ENCODE measurements at places on chromosomes 2 and 18. TPM values are rescaled to one million over a fixed set of nuclear protein-coding genes. Genes with fewer than 3 reads are reported as not detected.

The CCDC138 gene
- 1.9 TPM for polyA plus RNA-seq

The EML4 gene
- polyA plus RNA-seq, result 26.2 TPM

The TCF23 gene
- polyA plus RNA-seq, result 56.1 TPM

The ARHGAP25 gene
- 13.7 TPM for polyA plus RNA-seq

The GALNT13 gene
- polyA plus RNA-seq, result 0.70 TPM

The MFSD2B gene
- polyA plus RNA-seq, result 0.02 TPM

The FEV gene
- not detected for polyA plus RNA-seq

The ANKRD30BL gene
- polyA plus RNA-seq, result 0.47 TPM

The TSGA10 gene
- 1.8 TPM for polyA plus RNA-seq

The UGT1A9 gene
- polyA plus RNA-seq, result not detected

The DTNA gene
- 30.4 TPM for polyA plus RNA-seq

The RUFY4 gene
- 0.57 TPM for polyA plus RNA-seq

The NTSR2 gene
- 0.53 TPM for polyA plus RNA-seq

The TUBB8B gene
- 2.9 TPM for polyA plus RNA-seq

The KATNAL2 gene
- 4.3 TPM for polyA plus RNA-seq

The AP1S3 gene
- 0.46 TPM for polyA plus RNA-seq

The RHOB gene
- 200 TPM for polyA plus RNA-seq

The ZNF892 gene
- 0.63 TPM for polyA plus RNA-seq

The MROH2A gene
- polyA plus RNA-seq, result not detected

The RPIA gene
- polyA plus RNA-seq, result 17.9 TPM

The OXER1 gene
- 0.37 TPM for polyA plus RNA-seq

The ALPP gene
- polyA plus RNA-seq, result not detected

The MAP3K19 gene
- 0.02 TPM for polyA plus RNA-seq

The PPM1G gene
- polyA plus RNA-seq, result 41.0 TPM

The SRD5A2 gene
- polyA plus RNA-seq, result 0.07 TPM

The DNPEP gene
- polyA plus RNA-seq, result 23.4 TPM

The GPR17 gene
- polyA plus RNA-seq, result 0.18 TPM

The GPR155 gene
- polyA plus RNA-seq, result 7.2 TPM

The EFEMP1 gene
- polyA plus RNA-seq, result 482 TPM

The PDE6D gene
- polyA plus RNA-seq, result 21.6 TPM

The ASIC4 gene
- not detected for polyA plus RNA-seq

The LIMS3 gene
- polyA plus RNA-seq, result 3.8 TPM

The SLC5A7 gene
- 0.02 TPM for polyA plus RNA-seq

The G6PC2 gene
- not detected for polyA plus RNA-seq

The SLC19A3 gene
- 0.73 TPM for polyA plus RNA-seq

The ALS2 gene
- polyA plus RNA-seq, result 11.4 TPM

The LYPD6 gene
- polyA plus RNA-seq, result 0.57 TPM

The DNAH6 gene
- polyA plus RNA-seq, result 0.80 TPM
